ENCODE measurements at places on chromosomes 4 and X. TPM values are rescaled to one million over a fixed set of nuclear protein-coding genes. Genes with fewer than 3 reads are reported as not detected.

DNA sequence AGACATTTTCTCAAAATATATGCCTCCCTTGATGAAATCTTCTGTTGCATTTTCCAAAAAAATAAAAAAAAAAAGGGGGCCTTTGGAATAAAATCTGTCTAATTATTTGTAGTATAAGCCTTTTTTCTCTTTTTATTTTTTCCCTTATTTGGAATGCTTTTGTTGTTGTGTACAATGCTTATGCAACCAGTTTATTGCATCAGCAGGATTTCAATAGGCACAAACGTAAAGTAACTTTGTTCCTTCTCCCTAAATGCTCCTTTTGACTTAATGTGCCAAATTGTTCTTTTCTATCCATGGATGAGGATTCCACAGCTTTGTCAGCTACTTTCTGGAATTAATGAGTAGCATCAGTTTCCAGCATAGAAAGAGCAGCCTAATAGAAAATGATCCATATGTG, 59.6 kb upstream of the HPGD start:
- H3K4me3 ChIP-seq, result no peak overlapping the region
- H3K4me1 ChIP-seq, result no peaks in the 10 kb centered on the region
- DNase-seq, result no peak
- H3K36me3 ChIP-seq, result no peaks in the 10 kb centered on the region

DNA sequence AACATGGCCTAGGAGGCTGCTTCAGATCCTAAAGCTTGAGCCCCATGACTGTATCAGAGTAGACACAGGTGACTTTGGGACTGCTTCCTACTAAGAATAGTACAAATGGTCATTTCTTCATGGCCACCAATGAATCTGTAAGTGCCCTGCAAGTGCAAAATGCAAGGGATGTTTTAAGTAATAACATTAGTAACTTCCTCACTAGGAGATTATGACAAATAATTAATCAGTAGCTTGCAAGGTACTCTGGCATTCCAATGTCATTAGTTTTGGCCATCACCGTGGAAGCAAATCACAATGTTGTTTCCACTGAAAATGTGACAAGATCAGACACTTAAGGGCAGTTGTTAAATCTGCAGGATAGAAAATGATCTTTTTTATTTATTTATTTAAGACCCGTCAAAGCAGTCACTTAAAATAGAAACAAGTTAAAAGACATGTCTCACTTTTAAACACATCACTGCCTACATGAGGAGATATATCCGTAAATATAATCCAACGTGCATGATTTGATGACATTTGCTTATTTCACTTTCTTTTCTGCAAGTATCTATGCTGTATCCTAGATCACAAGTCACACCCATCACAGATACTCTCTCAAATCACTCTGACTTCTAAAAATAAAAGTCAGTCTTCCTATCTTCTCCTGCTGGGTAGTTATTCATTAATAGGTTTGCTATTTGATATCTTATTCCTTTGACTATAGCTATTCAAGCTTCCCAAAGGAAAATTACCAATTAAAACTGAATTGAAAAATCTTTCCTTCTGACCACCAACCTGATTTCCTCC, 400.6 kb downstream of the IL15 start:
- H3K27me3 ChIP-seq, result no peaks in the 10 kb centered on the region
- H3K27ac ChIP-seq, result no peak overlapping the region
- DNase-seq, result no peak
- no peaks in the 10 kb centered on the region for H3K36me3 ChIP-seq
- H3K4me3 ChIP-seq, result no peak overlapping the region

The ERCC6L gene
- 4.8 TPM for total RNA-seq

The TMEM154 gene
- total RNA-seq, result 1.9 TPM

- H3K4me1 ChIP-seq, result peaks cover 2% of the 10 kb centered on the region
- no peak for DNase-seq
- H3K4me3 ChIP-seq, result no peak overlapping the region
These were observed 89.2 kb downstream of the CDS1 start for GRCh38 chr4:84672177-84672576.

DNA sequence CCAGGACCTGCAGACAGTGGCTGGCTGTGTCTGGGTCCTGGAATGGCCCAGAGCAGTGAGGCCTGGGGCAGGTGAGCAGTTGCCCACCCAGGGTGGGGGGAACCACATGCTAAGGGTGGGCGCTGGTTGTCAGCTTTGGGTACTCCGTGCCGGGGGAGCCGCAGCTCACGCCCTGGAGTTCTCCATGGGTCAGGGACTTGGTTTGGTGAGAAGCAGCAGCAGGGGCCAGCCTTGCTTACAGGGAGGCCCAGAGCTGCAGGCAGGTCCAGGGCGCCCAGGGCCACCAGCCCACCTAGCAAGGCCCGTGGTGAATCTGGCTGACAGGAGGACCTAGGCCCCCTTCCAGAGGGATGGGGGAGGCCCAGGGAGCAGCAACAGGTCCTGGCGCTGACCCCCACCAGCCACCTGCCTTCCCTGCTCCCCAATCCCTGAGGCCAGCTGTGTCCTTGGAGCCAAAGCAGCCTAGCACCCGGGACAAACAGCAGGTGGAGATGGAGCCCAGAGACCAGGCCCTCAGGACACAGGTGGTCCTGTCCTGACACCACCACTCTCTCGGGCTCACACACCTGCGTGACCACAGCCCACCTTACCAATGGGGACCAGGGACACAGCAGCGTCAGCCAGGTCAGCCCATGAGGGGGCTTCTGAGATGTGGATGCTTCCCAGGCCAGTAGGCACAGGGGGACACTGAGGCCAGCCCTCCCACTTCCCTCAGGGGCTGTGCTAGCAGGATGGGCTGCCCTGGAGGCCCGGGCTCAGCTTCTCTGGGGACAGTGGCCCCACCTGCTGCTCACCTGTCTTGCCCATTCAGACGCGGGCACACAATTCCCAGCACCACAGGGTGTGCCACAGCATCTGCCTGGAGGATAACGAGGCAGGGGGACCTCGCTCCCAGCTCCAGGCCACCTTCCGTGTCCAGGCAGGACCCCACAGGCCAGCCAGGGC, 3.5 kb downstream of the MXD4 start:
- peak; percentile 39 for DNase-seq
- H3K4me1 ChIP-seq, result peaks cover 11% of the 10 kb centered on the region
- H3K4me3 ChIP-seq, result no peak overlapping the region
- no peaks in the 10 kb centered on the region for H3K27me3 ChIP-seq

GRCh38 chr4:73874386-73874785, 5.2 kb downstream of the CXCL1 start:
- H3K4me3 ChIP-seq, result no peak overlapping the region
- no peaks in the 10 kb centered on the region for H3K4me1 ChIP-seq
- H3K27me3 ChIP-seq, result peaks cover 14% of the 10 kb centered on the region
- no peak overlapping the region for H3K27ac ChIP-seq
- DNase-seq, result no peak
- H3K36me3 ChIP-seq, result no peaks in the 10 kb centered on the region

DNA sequence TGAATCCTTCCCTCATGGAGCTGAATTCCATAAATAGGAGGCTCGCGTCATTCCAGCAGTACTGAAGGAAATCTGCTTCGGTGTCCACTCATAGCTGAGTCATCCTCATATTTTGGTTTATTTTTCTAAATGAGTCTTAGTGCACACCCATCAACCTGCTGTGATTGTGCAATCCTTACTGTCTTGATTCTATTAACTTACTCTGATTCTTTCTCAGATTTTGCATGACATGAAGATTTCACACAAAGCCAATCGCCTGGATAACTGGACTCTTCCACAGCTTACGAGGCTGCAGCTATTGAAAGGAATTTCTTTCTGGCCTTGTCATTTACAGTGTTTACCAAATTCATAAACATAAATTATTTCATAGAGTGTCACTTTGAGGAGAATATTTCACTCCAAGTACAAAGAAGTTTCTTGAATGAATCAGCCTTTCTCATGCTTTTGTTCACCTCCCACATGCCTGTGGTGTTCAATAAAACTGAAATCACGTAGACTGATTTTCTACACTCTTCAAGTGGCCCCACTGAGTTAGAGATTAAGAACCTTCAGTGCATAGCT, 207.6 kb upstream of the SLITRK2 start:
- no peaks in the 10 kb centered on the region for H3K4me1 ChIP-seq
- H3K27ac ChIP-seq, result no peak overlapping the region
- no peaks in the 10 kb centered on the region for H3K27me3 ChIP-seq
- no peak overlapping the region for H3K4me3 ChIP-seq
- DNase-seq, result no peak
- no peaks in the 10 kb centered on the region for H3K36me3 ChIP-seq

- H3K27ac ChIP-seq, result no peak overlapping the region
- H3K4me3 ChIP-seq, result no peak overlapping the region
- DNase-seq, result no peak
- H3K36me3 ChIP-seq, result no peaks in the 10 kb centered on the region
- no peaks in the 10 kb centered on the region for H3K27me3 ChIP-seq
These were observed 13.2 kb downstream of the GALNT7 start for GRCh38 chr4:173181848-173182247.

- no peak overlapping the region for H3K4me3 ChIP-seq
- H3K27ac ChIP-seq, result no peak overlapping the region
- no peak for DNase-seq
- H3K27me3 ChIP-seq, result no peaks in the 10 kb centered on the region
These were observed 567.9 kb downstream of the INPP4B start for GRCh38 chr4:142278171-142278570.

- no peaks in the 10 kb centered on the region for H3K36me3 ChIP-seq
- H3K27me3 ChIP-seq, result peaks cover 25% of the 10 kb centered on the region
- H3K4me3 ChIP-seq, result no peak overlapping the region
- H3K27ac ChIP-seq, result no peak overlapping the region
- no peak for DNase-seq
- H3K4me1 ChIP-seq, result no peaks in the 10 kb centered on the region
These were observed 36.6 kb upstream of the WDR1 start for GRCh38 chr4:10153161-10153560.

- H3K27ac ChIP-seq, result no peak overlapping the region
- DNase-seq, result no peak
- H3K36me3 ChIP-seq, result no peaks in the 10 kb centered on the region
- H3K27me3 ChIP-seq, result no peaks in the 10 kb centered on the region
These were observed 28.1 kb downstream of the MCUB start for GRCh38 chr4:109588176-109588575.

DNA sequence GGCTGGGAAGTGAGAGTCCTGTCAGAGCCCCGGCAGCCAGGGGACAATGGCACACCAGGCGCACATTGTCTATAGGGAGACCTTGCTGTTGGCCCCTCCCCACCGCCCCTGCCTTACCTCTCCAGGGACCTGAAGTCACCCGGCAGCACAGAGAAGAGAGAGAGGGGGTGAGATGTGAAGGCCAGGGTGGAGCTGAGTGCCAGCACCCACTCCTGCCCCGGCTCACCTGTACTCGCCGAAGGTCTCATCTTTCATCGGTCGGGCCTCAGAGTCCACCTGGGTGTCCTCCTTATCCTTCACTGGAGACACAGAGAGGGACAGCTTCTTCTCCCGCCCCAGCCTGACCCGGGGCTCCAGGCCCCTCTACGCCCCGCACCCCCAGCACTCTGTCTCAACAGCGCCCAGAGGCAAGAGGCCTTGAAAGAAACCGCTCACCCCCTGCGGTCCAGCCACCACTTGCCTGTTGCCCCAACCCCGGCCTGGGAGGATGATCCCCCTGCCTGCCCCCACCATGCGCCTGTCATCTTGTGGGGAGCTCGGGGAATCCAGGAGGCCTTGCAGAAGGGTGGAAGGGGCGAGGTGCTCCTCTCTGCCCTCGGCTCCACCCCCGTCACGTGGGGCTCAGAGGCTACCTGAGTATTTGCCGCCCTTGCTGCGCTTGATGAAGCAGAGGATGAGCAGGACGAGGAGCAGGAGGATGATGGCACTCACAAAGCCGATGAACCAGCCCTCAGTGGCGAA, 22.6 kb downstream of the L1CAM start:
- DNase-seq, result no peak
- no peaks in the 10 kb centered on the region for H3K4me1 ChIP-seq
- no peaks in the 10 kb centered on the region for H3K27me3 ChIP-seq
- no peak overlapping the region for H3K27ac ChIP-seq

The TCEAL3 gene
- 11.0 TPM for total RNA-seq
